ENCODE measurements at places on chromosomes 12 and 14.

DNA sequence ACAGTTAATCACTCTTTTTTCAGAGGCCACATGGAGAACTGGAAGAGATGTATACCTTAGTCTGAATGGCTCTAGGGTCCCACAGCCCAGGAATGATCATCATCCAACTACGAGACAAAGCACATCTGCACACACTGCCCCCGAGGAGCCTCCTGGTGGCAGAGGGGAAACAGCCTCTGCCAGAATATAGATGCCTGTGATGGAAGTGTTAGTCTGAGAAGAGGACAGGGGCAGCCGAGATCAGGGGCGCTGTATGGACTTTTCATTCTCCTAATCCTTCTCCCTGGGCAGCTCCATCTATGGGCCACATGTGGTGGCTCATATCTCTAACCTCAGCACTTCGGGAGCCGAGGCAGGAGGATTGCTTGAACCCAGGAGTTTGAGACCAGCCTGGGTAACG, 82.8 kb upstream of the CAPRIN2 start:
- no peak for DNase-seq

- DNase-seq: peak; percentile 13
Observed at GRCh38 chr12:79409562-79409961, 281.2 kb downstream of the PAWR start.

DNA sequence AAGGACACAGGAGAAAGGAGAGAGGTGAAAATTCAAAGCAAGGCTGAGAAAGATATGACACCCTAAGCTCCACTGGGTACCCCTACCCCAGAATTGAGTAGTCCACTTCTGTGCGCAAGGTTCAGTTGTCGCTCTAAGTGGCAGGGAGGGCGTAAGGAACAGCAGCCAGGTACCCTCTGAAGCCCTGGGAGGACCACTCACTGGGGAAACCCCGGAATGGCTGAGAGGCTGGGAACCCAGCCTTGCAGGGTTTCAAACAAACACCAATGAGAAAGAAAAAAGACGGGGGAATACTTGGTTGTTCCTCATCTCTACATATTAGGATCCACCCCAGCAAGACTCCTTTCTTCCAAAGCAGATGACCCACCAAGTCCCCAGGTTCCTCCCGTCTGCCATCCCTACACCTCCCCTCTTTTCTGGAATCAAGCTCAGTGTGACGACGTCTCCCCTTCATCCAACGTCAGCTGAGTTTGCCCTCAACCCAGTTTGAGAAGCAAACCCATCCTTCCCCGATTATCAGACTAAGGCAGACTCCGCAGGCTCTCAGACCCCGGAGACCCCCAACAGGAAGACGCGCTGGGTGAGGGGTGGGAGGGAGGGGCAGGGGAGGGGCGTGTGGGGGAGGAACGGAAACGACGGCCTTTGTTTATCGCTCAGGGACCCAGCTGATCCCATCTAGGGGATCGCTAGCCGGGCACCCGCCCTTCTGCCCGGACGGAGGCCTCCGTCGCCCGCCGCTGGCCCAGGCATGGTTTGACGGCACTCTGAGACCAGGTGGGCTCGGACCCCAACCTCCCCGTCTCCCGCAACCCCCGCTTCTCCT, 795 bp downstream of the LMBR1L start:
- peak; percentile 66 for DNase-seq

DNA sequence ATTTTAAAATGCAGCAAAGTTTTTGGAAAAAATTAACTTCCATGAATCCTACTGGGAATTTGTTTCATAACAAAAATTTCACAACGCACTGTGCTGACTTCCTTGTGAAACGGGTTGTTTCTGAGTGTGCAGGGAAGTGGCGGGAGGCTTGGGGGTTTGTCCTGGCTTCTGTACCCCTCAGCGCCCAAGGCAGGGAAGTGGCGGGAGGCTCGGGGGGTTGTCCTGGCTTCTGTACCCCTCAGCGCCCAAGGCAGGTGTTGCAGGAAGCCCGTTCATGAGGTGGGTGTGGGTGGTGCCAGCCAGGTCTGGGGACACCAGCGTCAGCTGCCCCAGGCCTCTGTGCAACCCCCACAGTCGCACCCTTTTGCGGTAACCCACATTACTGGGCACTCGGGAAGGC, 25.1 kb downstream of the ADGRD1 start:
- no peak for DNase-seq

DNA sequence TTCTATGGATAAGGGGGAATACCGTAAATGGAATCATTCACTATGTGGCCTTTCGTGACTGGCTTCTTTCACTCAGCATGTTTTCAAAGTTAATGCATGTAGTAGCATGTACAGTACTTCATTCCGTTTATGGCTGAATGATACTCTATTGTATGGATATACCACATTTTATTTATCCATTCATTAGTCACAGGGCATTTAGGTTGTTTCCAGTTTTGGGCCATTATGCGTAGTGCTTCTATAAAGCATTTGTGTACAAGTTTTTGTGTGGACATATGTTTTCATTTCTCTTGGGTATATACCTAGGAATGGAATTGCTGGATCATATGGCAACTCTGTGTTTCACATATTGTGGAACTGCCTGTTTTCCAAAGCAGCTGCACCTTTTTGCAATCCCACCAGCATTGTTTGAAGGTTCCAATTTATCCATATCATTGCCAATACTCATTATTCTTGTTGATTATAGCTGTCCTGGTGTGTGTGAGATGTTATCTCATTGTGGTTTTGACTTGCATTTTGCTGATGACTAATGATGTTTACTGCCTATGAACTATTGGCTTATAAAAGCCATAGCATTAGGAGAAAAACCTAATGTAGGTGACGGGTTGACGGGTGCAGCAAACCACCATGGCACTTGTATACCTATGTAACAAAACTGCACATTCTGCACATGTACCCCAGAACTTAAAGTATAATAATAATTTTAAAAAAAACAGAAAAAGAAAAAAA, 45.5 kb downstream of the ATF7IP start:
- DNase-seq: no peak

Data from dermis microvascular lymphatic vessel endothelial cell (primary cell).